NCI-H187 (cell line): ENCODE measurements at places on chromosomes 12 and 14.

GRCh38 chr14:76882651-76883050 is 56.4 kb downstream of the LRRC74A start:
- no peak for DNase-seq

GRCh38 chr14:52241087-52241793 is 26.3 kb upstream of the PTGDR start:
- DNase-seq = no peak

DNA sequence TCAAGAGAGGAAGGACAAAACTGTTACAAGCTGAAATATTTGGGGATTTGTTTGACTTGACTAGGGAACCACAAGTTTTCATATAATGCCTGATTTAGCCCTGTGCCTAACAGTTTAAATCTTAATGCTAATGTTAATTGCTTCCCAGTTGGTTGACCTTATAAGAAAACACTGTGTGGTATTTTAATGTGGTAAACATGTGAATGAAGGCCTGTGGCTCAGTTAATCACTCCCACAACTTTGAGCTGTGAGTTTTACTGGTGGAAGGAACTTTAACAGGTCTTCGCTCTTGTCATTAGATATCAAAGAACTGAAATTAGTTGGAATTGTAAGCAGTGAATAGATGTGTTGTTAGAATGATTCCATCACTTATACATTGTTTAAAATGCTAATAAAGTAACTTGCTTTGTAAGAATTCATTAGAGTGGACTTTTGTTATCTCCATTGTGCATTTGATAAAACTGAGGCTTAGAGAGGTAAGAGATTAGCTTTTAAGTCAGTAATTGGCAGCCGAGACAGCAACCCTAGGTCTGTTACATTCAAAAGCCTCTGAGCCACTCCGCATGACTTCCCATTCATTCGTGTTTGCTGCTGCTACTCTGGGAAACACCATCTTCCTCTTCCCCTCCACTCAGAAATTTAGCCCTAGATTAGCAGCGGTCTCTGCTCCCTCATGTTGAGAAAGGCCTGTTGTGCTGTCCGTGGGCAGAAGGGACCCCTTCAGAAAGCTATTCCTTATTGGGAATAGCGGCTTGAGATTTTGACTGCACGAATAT is 1.0 kb upstream of the TBK1 start:
- no peak for DNase-seq

GRCh38 chr12:120126635-120127005 is 10.1 kb upstream of the RAB35 start:
- no peak for DNase-seq

- no peak for DNase-seq
Measured at GRCh38 chr14:80930836-80931389, 10.6 kb downstream of the CEP128 start.

- DNase-seq = no peak
Measured at GRCh38 chr12:9169979-9170634, 38.1 kb downstream of the PZP start.

DNA sequence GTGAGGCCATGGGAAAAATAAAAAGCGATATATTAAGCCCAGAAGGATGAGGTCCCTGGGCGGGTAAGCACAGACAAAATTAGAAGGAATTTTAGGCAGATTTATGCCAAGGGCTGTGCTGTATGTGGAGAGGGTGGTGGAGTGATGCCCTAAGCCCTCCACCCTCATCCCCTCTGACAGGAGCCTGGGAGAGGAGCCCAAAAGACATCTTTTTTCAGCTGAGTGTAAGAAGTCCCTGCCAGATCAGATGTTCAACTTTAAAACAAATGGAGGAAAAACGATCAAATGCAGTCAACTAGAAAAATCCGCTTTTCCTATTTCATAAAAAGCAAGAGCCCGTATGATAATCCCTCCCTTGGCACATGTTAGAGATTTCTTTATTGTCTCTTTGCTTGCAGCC is 47.7 kb upstream of the NRXN3 start:
- no peak for DNase-seq

DNA sequence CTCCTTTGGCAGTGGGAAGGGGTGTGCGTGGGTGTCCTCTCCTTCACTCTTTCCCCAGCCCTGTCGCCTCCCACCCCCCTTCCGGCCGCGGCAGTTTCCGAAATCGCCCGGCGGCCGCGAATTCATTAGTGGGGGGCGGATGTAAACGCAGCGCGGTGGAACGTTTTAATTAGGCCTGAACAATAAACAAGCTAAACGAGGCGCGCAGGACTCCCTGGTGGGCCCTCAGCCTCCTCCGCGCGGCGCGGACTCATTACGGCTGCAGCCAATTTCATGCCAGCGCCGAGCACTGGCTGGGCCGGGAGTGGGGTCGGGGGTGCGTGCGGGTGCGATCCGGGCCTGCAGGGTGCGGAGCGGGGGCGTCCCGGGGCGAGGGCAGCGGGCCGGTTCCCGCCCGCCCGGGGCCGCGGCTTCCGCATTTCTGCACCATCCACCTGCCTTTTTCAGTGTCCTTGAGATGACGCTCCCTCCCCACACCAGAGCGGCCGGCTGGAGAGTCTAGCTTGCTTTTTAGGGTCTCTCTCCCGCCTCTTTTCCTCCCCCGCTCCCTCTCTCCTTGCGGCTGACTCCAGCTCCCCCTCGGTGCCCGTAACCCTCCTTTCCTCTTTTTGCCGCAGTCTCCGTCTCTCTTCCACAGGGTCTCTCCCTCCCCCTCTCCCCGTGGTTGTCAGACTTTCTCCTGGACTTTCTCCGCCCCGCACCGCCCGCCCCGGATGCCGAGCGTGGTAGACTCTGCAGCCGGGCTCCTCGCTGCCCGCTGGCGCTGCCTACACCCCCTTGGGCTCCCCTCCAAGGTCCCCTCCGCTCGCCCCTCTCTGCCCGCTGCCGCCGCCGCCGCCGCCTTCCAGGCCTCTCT is at the start of gene CISTR:
CISTR (minus strand) TSS at position 644 of the 856 bp plus-strand sequence.
- DNase-seq = no peak

GRCh38 chr12:3230758-3231375 is 153.7 kb downstream of the TSPAN9 start:
- no peak for DNase-seq
